Activated T-helper 1 cell treated with anti-CD3 and anti-CD28 coated beads, Interleukin-2, amount 50 U/mL, for 16 hours (primary cell): ENCODE measurements at places on chromosomes 2 and 18.

DNA sequence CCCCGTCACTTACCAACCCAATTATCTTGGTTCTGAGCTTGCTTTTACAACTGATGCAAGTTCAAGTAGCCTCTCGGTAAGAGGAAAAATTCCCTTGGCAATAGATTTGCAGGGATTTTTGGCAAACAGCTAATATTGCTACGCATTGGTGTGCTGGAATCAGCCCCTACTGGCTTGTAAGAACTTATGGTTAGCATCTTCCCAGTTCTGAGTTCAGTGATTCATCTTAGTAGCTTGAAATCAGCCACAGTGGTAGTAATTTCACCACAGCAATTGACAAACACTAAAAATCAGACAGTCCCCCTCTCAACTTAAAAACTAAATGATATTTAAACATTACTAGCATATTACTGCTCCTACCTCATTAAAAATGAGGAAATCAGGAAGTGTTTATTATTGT is 5.9 kb upstream of the RAX start:
- no peak for DNase-seq

DNA sequence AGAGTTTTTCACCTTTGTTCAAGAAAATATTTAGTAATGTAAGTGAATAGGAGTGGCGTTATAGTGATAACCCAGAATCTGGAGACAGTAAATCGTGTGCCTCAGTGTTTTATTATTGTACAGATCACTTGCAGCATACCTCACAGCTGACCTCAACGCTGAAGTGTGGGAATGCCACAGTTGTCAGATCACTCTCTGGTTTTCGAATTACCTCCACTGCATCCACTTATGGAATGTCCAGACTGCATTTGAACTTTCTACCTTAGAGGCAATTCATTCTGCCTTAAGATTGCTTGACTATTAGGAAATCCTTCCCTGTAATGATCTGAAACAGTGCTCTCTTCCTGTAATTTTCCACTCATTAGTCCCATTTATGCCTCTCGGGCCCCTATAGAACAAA is 164.5 kb upstream of the ALPP start:
- no peak for DNase-seq

DNA sequence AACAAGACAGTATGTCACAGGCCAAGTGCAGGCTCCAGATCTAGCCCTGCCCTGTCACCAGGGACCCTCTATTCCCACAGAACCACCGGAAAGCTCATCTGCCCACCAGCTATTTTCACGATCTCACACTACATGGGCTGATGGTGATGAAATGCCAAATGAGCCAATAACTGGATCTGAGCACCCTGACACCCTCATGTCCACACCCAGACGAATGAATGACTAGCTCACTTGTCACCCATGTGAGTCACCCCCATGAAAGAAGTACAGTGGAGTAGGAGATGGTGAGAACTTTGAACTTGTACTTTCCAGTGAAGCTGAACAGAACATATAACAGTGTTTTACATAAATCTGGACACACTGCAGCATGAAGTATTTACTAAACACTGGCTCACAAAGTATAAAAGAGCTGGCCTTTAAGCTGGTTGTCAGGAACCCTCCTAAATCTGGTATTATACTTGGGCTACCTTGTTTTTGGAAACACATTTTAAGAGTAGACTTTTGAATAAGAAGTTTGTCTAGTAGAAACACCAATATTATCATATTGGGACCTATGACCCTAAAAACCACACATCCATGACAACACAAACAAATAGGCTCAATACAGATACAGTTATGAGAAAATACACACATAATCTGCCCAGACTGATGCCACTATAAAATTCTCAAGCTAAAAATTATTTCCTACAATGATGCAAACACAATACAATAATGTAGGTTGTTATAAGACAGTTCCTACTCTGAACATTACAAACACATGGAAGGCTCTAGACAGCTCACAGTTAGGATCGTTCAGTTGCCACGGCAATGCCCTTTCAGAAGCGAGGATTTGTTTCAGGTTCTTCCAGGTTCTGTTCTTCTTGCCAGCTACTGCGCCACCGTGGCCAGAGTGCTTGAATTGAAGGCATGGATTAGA is 19.0 kb downstream of the INO80C start:
- DNase-seq = no peak

- no peak for DNase-seq
Observed at GRCh38 chr2:121336528-121337294, 51.7 kb upstream of the TFCP2L1 start.

GRCh38 chr2:36486521-36487044 is 111.4 kb downstream of the FEZ2 start:
- DNase-seq = no peak

GRCh38 chr2:130755256-130756052 is at the start of gene AMER3:
Gene AMER3, plus strand, starts transcription at chr2:130755540. Its CDS starts 6,533 bp downstream, at chr2:130762073.
- DNase-seq = no peak

- DNase-seq = no peak
Observed at GRCh38 chr2:49686291-49686690, 532.0 kb upstream of the FSHR start.

DNA sequence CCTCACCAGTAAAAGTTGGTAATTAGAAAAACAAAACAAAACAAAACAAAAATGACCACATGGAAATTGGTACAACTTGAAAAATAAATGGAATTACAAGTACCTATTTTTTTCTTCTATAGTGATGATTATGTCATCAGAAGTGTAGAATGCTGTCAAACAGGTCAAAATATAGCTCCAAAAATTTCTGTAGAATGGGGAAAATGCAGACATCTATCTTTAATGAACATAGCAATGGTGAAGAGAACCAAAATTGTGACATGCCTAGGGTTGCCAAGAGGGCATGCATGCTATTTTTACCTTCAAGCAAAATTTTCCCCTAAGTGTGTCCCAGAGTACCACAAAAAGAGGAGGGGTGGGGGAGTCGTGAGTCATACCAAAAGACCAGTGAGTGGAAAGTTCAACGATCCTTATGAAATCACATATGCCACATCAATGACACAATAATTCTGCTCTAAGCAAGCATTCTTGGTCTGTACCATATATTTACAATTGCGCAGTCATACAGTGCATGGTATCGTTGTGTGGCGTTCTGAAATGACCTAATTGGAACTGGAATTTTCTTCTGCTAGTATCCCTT is 1436.4 kb downstream of the SUCLG1 start:
- DNase-seq = no peak

DNA sequence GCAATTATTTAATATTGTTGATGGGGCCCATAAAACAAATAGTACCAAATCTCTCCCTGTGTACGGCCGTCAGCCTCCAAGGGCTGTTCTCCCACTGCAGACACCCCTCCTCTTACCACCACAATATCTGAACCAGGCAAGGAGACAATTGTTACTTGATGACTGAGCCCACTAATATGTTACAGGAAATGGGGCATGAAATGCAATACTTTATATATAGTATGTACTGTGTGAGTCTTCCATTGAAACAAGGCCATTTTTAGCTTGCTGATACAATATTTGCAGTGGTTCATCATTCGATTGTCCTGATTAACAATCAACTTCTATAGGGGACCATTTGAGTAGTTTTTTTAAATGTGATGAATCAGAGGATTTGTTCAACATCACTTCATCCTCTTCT is 307.3 kb downstream of the GBX2 start:
- no peak for DNase-seq

DNA sequence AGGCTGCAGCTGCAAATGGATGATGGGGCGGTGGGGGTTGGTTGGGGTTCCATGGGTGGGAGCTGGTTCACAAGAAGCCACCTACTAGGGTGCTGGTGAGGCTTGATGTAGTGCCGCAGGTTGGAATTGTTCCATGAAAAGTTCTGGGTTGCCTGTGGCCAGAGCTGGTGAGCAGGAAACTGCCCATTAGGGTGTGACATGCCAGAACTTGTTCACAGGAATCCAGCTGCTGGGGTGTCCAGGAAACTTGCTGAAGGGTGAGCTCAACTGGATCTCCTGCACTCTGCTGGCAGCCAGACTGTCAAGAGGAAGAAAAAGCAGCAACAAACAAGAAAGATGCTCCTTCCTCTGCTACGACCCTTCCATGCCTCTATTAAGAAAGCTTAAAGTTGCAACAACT is 48.8 kb downstream of the MAP3K20 start:
- DNase-seq = no peak
